Karpas-422 (cell line): ENCODE measurements at places on chromosomes 1 and 21.

- peak; percentile 49 for DNase-seq
These were observed 350.5 kb downstream of the MATN1 start for GRCh38 chr1:30372792-30373433.

- DNase-seq: no peak
These were observed 35.6 kb downstream of the GPA33 start for GRCh38 chr1:167054531-167054930.

- DNase-seq: no peak
These were observed 13.3 kb downstream of the ARV1 start for GRCh38 chr1:230992100-230992774.

- no peak for DNase-seq
These were observed 1769.7 kb downstream of the MRPL39 start for GRCh38 chr21:23837564-23837963.

- DNase-seq: no peak
These were observed 26.2 kb downstream of the HEYL start for GRCh38 chr1:39613250-39613649.
